Left lung (tissue), 14 donors: ENCODE measurements at places on chromosomes 16 and 17.

- no peak for DNase-seq
Measured at GRCh38 chr17:72531729-72532128, 410.9 kb downstream of the SOX9 start.

GRCh38 chr16:28494121-28494851 lies at the start of gene APOBR:
Gene APOBR, plus strand, starts transcription at chr16:28494643. Its CDS starts 39 bp downstream, at chr16:28494682.
- DNase-seq, result peak; percentile 80

DNA sequence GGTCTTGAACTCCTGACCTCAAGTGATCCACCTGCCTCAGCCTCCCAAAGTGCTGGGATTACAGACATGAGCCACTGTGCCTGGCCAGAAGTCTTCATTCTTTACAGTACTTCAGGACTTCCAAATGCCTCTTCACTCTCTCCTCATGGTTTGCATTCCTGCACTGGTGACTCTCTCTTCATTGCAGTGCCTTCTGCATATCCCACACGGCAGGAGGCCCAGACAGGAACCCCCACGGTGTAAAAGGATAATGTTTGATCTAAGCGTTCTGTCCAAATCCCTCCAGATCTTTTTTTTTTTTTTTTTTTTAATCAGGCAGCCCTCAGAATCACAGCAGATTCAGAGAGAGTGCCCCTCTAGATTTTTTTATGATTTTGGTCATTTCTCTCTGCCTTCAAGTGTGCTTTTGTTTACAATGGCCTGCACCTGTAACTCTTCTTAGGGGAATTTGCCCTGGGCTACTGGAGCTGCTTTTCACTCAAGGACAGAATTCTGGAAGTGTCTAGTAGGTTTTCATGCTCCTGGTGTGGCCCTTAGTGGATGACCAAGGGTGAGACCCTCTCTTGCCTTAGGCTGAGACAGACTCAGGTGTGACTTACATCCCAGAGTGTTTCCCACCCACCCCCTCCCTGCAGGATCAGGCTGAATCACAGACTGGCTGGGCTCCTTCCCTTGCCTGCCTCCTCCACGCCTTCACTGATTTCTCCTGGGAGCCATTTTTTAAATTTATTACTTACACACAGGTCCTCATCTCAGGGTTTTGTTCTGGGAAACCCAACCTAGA lies 19.8 kb upstream of the NF1 start:
- no peak for DNase-seq

GRCh38 chr17:27241346-27241946 lies 52.5 kb upstream of the WSB1 start:
- no peak for DNase-seq

DNA sequence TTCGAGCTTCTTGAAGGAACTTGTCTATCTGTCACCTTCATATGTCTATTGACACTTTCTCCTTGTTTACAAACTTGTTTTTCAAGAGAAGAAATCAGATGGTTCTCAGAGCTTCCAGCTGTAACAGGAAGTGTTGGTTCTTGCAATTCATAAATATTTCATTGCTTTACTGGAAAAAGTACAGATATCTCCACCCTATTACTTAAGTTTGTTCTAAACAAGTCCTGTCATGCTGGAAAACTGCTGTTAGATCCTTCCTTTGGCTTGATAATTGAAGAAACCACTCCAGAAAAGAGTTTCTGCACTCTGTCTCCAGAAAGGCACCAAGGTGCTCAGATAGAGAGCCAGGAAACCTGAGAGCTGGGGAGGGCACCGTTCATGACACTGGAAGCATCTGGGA lies 181.6 kb downstream of the DNAH9 start:
- no peak for DNase-seq

GRCh38 chr17:34269969-34270368 lies at the start of gene CCL7:
Gene CCL7, plus strand, starts transcription at chr17:34270221. Its CDS starts 70 bp downstream, at chr17:34270291.
- DNase-seq, result no peak

- no peak for DNase-seq
Measured at GRCh38 chr16:10970065-10970464, 25.7 kb downstream of the CLEC16A start.

GRCh38 chr17:42387661-42388380 lies 421 bp downstream of the STAT3 start:
- peak; percentile 89 for DNase-seq

GRCh38 chr17:59786213-59786535 lies 78.7 kb downstream of the VMP1 start:
- no peak for DNase-seq

- DNase-seq, result peak; percentile 89
Measured at GRCh38 chr17:61314368-61315078, 85.1 kb upstream of the TBX2 start.

GRCh38 chr16:22318690-22319358 lies 21.6 kb downstream of the POLR3E start:
- DNase-seq, result peak; percentile 81

DNA sequence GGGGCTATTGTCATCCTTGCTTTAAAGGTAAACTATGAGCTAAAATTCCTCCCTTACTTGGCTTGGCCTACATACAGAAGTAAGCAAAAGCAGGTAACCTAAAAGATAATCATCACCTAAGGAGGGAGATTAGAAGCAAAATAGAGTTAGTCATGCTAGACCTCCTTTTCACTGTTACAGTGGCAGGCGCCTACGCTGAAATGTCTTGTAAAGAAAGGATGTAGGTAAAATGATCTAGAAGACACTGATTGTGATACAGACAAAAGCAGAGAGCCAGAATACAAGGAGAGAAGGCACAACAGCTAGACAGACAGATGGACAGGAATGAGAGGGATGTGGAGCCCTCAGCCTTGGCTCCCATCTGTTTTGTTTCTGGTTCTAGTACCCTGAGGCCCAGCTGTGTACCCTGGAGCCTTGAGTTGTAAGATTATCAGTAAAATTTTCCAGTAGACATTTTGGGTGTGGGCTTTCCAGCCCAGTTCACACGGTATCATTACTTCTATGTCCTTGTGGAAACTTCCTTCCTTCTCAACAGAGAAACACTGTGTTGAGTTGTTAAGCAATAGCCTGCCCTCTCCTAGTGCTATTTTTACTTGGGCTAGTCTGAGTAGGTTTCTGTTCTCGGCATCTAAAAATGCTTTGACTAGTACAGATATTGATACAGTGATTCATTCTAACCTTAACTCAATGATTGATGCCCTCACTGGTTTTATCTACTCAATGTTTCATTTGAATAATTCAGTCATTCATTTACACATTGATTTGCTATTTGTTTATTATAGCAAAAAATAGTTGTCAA lies 7.7 kb upstream of the C16orf78 start:
- DNase-seq, result no peak

- DNase-seq, result no peak
Measured at GRCh38 chr17:42202696-42203095, 8.4 kb upstream of the GHDC start.

GRCh38 chr17:46108120-46108519 lies 85.1 kb downstream of the KANSL1 start:
- DNase-seq, result no peak

DNA sequence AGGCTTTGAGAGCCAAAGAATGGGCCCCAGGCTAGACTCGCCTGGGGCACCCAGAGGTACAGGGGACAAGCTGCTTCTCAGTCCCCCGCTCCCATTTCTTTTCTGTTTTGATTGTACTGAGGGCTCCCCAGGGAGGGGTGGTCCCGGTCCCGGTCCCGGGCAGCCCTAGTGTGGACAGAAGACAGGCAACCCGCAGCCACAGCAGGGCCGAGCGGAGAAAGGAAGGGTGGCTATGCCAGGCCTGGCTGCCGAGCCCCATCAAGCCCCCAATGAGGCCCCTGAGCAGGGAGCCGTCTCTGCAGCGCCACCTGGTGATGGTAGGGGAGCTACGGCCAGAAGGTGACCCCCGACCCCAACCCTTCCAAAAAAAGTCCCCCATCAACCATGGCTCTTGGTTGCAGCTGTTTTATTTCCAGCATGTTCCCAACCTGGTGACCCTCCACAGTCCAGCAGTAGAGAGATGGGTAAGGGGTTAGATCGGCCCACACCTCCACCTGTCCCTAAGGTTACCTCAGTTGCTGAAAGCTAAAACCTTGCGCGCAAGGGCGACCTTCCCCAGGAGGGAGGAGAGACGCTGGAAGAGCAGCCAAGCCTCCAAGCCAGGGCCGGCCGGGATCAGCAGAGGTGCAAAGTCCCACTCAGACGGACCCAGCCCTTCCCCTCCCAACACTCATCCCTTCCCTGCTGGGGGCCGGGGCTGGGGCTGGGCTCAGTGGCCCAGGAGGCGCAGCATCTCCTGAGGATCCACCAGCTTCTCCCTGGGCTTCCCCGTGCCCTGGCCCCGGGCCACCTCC lies 2.6 kb upstream of the GRIN2C start:
- DNase-seq, result peak; percentile 87

- DNase-seq, result peak; percentile 83
Measured at GRCh38 chr17:28552176-28552999, at the start of gene UNC119. Gene UNC119, minus strand, starts transcription at chr17:28552624. Its CDS starts 67 bp downstream, at chr17:28552557.

DNA sequence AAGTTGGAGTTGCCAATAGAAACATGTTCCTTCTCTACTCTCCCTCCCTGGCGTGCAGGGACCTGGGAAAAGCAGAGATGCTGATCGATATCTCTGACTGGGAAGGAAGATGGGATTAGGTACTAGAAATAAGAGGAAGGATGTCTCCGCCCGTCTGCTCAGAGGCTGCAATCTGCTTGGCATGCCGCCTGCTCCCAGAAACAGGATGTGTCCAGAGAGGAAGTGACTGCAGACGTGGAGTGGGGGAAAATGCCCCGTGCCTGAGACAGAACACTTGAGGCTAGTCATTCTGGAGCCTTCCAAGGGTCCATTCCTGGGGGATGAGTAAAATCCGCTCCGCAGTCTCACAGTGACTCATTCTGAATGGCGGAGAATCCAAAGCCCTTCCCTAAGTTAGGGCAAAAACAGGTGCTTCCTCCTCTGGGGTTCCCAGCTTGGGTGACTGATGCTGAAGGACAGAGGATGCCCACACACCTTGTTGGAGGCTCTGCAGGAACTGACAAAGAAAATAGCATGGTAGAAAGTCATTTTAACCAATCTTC lies 45.0 kb upstream of the SMURF2 start:
- DNase-seq, result peak; percentile 93

- DNase-seq, result no peak
Measured at GRCh38 chr16:72487283-72487682, 315.3 kb upstream of the PMFBP1 start.
